Left kidney (tissue), 8 donors: ENCODE measurements at places on chromosomes 5 and 9.

DNA sequence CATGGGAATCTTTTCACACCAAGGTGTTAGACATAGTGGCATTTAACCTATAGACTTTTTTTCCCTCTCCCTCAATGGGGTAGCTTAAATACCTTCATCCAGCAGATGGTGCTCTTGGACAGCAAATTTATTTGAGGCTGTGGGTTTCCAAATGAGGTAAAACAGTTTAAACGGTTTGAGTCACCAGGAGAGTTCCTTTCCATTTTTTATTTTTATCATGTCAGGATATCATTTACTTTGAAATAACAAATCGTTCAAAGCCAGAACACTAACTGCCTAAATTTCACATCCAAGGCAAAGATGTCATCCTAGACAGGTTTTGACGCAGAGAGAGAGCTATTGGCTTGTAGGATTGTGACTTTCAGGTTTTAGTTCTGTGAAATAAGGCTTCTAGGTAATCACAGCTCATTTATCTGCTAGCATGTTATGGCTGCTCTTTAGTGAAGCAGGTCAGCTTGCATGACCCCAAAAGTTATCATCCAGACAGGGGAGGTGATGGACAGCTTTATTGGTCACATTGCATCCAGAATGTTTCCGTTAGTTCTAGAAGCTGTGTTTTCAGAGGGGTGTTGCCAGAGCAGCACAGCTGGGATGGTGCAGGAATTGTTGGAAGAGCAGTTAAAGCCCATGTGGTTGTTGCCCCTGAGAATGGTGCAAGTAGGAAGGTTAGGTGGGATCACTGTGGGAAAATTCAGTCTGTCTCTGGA, 69.8 kb downstream of the KDM4C start:
- peak; percentile 84 for DNase-seq

GRCh38 chr9:136249877-136250559, 4.4 kb upstream of the QSOX2 start:
- no peak for DNase-seq

DNA sequence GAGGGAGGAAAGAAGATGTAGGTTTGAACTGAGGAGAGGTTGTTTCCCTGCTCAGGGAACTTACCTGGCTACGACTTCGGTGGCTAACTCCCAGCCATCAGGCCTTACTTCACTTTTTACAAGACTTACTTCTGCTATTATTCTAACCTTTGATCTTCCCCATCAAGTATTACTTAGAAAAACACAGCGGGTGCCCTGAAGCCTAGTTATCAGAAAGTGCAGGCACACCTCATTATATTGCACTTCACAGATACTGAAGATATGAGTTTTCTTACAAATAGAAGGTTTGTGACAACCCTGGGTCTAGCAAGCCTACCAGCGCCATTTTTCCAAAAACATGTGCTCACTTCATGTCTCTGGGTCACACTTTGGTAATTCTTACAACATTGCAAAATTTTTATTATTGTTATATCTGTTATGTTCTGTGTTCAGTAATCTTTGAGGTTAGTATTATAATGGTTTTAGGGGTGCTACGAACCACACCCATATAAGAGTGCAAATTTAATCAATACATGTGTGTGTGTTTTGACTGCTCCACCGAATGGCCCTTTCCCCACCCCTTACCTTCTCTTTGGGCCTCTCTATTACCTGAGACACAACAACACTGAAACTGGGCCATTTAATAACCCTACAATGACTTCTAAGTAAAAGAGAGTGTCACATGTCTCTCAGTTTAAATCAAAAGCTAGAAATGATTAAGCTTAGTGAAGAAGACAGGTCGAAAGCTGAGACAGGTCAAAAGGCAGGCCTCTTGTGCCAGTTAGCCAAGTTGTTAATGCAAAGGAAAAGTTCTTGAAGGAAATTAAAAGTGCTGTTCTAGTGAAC, 2102.7 kb upstream of the WWC1 start:
- no peak for DNase-seq

DNA sequence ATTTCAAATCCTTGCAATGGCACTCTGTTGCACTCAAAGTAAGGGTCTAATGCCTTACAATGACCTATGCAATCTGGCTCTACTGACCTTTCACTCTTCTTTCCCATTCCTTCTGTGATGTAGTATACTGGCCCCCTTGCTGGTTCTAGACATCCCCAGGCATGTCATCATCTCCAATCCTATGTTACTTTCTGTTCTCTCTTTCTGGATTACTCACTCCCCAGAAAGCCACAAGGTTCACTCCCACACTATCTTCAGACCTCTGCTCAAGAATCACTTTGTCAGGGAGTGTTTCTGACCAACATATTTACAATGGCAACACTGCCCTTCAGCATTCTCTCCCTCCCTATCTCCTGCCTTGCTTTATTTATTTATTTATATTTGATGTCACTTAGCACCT, 802.2 kb upstream of the WWC1 start:
- DNase-seq = no peak

DNA sequence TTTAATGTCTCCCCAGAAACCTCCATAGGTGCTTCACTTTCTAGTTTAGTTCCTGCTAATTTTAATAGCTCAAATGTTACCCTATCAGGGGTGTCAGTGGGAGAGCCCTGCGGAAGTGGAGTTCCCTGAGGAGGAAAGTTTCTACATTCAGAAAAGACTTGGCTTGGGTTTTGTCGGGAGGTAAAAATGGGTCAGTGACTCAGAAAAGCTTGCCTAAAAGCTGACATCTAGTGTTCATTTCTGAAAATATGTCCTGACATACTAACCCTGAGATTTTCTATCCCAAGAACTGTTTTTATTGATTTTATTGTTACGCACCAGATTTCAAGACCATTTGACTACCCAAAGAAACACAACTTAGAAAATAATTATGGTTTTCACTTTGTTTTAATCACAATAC, 40.9 kb upstream of the GLDC start:
- DNase-seq = no peak

DNA sequence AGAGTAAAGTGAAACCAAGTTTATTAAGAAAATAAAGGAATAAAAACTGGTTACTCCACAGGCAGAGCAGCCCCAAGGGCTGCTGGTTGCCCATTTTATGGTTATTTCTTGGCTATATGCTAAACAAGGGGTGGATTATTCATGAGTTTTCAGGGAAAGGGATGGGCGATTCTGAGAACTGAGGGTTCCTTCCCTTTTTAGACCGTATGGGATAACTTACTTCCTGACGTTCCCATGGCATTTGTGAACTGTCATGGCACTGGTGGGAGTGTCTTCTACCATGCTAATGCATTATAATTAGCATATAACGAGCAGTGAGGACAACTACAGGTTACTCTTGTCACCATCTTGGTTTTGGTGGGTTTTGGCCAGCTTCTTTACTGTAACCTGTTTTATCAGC, 323.9 kb upstream of the PTGER4 start:
- DNase-seq = no peak

GRCh38 chr5:173907686-173908371, 19.7 kb downstream of the CPEB4 start:
- no peak for DNase-seq

DNA sequence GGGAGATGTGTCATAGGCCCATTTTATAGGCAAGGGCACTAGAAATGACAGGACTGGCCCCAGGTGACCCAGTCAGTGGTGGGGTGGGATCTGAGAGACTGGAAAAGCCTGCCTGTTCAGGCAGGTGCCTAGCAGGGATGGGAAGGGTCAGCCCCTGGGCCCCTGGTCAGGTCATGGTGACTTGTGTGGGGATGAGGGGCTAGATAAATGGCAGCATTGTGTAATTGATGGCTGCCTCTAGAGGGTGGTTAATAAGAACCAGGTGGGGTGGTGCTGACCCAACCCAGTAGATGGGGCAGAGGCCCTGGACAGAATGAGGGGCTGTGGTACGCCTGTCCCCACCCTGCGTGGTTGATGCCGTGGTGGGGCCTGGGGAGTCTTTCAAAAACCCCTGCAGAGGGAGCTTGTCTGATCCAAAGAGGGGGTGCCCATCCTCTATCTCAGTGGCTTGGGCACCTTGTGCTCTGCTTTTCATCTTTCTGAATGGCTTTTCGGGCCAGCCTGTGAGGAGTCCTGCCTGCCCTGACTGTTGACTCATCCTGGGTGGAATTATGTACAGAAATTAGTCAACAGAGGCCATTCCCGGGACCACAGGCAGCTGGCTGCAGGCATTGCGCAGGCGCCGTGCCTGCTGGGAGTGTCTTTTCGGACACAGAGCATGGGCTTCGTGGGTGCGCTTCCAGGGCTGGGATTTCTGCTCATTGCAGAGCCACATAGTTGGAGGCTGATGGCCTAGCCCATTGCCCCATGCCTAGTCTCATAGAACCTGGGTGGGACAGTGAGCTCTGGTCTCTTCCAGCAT, 93.6 kb upstream of the PITX1 start:
- DNase-seq = no peak

DNA sequence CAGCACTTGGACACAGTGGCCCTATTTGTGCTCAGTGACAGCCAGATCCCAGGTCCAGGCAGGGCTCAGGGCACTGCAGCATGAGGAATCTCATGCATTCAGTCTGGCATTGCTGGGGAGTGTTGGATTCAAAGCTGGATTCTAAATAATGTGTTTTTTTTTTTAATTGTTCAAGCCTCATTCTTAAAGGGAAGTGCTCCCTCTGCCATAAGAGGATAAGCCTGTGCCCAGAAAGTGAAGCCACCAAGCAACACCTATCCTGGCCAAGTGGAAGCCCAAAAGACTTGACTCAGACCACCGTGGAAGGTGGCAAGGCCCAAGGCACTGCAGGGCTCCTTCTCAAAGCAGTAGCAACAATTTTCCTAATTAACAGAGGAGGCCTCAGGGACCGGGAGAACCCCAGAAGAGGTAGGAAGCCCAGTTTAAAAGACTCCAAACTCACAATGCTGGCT, 135.6 kb downstream of the ACTL7B start:
- no peak for DNase-seq

DNA sequence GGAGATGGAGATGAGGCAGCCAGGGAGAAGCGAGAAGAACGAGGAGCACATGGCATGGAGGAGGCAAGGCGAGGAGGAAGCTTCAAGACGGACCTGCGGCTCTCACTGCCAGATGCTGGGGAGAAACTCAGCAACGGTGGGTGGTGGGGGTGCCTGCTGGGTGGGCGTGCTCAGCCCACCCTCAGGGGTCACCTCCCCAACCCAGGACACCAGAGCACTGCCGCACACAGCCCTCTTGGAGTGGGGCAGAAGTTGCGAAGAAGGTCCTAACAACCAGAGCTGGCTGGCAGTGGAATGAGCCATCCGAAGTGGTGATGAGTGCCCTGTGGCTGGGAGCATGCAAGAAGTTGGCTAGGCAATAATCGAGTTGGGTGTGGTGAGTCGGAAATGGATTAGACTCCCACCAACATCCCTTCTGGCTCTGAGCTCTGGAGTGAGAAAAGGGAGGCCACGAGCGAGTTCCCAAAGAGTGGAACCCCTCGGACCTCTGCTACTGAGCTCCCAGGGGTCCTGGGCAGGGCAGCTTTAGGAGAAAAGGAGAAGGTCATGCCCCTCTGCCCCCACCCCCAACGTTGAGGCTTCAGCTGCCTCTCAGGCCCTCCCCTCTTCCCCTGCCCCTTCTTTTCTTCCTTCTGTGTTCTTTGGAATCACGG, 212.7 kb upstream of the MVB12B start:
- no peak for DNase-seq
